ENCODE measurements at places on chromosomes 16 and 17.

DNA sequence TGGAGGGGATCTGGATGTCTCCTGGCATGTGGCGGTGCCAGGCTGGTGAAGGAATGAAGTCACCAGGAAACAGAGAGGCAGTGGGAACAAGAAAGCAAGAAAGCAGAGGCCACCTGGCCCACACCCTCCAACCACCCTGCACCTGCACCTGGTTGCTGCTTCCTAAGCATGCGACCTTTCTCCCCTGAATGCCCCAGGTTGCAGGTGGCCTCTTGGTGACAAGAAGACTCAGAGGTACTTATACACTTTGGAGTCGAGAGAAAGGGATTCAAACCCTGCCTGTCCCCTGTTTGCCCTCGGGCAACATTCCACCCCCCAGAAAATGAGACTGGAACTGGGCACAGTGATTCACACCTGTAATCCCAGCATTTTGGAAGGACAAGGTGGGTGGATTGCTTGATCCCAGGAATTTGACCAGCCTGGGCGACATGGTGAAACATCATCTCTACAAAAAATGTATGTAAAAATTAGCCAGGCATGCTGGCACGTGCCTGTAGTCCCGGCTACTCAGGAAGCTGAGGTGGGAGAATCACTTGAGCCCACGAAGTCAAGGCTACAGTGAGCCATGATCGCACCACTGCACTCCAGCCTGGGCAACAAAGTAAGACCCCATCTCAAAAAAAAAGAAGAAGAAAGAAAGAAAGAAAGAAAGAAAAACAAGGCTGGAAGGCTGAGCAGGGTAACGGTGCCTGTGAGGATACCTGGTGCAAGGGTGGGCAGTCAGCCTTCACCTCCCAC, 34.6 kb upstream of the TNRC6C start:
- DNase-seq = no peak

DNA sequence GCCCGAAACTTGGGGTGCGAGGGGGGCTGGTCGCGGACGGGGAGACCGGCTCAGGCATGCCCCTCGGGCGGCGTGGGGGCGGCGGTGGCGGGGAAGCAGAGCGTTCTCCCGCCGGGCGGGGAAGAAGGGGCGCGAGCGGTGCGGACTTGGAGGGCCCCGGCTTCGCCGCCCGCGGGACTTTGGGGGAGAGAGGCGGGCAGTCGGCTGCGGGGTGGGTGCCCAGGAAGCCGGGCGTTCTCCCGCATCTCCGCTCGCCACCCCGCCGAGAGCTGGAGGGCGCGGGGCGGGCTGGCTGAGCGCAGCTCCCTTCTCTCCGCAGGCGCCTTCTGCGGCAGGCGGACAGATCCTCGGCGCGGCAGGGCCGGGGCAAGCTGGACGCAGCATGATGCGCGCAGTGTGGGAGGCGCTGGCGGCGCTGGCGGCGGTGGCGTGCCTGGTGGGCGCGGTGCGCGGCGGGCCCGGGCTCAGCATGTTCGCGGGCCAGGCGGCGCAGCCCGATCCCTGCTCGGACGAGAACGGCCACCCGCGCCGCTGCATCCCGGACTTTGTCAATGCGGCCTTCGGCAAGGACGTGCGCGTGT, 772 bp downstream of the NTN1 start:
- DNase-seq = peak; percentile 34

DNA sequence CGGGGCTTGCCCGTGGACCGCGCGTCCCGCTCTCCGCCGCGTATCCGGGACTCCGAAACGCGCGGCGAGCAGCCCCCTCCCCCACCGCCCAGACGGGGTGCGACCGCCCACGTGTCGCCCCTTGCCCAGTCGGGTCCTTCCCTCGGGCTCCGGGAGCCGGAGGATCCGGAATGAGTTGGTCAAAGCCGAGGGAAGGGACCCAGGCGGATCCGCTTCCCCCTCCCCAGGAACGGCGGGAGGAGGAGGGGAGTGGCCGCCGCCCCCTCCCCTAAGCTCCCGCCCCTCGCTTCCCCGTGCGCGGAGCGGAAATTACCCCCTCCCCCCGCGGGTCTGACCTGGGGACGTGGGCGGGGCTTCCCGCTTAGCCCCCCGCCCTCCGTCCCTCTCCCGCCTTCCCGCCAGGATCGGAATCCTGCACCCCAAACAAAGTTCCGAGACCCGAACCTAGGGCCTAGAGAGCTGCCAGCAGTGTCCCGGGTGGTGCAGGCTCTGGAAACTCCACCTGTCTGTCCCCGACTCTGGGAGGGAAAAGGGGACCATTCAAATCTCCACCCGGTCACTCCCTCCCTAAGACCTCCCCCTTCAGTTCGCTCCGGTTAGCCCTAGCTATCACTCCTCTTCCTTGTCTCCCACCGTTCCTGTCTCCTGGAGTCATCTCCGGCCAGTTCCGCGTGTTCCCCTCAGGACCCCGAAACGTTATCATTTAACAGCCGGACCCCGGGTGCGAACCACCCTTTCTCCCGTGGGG, 1.0 kb upstream of the IGF2BP1 start:
- DNase-seq = no peak

GRCh38 chr16:23016368-23016767, 132.9 kb downstream of the USP31 start:
- DNase-seq = no peak

DNA sequence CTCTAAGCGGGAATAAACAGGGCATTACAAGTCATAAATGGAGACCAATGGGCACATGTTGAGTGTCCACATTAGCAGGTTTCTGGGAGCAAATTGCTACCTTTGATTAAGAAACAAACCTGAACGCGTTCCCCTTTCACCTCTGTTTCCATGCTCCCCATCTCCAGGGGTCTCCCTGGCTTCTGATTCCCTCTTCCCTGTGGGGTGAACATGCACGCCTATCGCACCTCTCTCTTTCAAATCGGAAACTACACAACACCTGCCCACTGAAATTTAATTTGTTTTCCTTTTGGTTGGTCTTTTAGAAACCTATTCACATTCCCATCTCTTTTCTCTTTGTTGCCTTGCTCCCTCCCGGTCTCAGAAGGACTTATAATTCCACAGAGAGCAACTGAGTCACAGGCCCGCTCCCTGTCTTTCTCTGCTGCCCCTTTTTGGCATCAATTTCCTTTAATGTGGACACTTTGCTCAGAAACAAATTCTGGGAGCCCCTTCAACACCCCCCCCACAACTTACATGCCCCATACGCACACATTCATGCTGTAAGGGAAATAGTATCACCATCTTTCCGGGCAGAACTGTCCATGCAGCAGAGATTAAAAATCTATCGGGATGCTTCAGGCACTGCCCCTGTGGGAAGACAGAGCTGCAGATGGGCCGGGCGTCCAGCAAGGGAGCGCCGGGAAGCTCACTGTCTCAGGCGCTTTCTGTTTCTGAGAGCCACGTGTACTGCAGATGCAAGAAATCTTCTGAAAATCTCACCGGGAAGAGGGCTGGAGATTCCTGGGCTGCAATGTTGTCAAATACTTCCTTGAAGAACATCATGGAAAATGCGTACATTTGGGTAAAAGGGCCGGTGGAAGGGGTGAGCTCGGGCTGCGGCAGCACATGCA, 7.2 kb upstream of the FOXF1 start:
- no peak for DNase-seq

DNA sequence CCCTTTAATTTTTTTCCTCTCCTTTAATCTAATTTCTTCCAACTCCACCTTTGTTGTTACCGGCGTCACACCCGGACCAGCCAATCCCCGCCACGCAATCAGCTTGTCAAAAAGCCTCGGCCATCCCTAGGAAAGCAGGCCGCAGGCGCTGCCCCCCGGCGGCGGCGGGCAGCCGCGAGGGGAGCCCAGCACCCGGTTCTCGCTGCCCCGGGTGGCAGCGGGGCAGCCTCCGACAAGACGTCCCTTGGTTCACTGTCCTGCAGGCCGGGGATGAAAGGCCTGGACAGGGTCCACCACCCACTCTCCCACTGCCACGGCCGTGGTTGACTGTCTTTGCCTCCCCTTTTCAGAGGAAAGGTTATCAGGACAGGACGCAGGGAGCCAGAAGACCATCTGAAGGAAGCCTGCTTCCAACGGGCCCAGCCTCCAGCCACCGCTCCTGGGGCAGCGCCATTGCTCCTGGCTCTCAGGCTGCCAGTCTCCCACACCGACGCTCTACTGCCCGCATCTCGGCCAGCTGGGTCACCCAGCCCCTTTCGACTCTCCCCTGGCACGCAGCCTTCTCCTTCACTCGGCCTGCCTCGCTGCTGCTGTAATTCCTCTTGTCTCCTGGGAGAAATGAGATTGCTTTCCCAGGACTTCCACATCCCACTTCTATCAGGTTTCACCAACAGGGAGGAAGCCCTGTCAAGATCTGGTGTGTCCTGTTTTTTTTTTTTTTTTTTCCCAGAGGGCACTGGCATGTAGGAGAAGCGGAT, 2.8 kb upstream of the UBTF start:
- DNase-seq = peak; percentile 79

DNA sequence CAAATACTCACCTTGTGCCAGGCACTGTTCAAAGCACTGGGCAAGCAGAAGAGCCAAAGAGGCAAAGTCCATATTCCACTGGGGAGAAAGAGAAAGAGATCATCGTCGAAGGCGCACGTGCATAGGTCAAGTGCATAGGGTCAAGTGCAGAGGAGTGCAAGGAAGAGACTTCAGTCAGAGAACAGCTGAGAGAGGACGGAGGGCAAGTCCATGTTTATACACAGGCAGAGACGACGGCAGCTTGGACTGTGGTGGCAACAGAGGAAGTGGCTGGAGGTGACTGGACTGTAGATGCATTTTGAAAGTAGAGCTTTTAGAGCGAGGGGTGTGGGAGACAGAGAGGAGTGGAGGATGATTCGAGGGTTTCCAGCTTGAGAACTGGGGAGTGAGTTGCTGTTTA, 74.7 kb upstream of the SDK2 start:
- DNase-seq = no peak

- DNase-seq = no peak
Observed at GRCh38 chr17:65442250-65442649, 119.2 kb downstream of the AXIN2 start.

DNA sequence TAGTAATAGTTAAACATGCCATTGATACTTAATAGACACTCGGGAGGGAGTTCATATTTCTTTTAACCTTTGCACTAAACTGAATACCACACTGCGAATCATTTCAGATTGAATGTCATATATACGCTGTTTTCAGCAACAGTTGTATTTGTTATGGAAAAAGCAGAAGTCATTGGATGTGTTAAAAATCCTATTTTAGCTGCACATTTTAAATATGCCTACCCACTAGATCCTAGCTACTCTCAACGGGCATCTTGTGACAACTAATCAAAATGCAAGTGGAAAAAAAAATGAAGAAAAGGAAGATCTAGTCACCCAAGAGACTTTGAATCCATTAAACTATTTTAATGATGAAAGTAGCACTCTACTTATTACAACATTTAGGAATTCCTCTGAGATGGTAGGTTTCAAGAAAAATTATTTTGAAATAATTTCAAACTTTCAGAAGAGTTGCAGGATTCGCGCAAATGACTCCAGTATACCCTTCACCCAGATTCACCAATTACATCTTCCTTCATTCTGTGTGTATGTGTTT, 51.4 kb upstream of the MNT start:
- DNase-seq = no peak

- DNase-seq = no peak
Observed at GRCh38 chr16:65196420-65197075, 74.7 kb upstream of the CDH11 start.

DNA sequence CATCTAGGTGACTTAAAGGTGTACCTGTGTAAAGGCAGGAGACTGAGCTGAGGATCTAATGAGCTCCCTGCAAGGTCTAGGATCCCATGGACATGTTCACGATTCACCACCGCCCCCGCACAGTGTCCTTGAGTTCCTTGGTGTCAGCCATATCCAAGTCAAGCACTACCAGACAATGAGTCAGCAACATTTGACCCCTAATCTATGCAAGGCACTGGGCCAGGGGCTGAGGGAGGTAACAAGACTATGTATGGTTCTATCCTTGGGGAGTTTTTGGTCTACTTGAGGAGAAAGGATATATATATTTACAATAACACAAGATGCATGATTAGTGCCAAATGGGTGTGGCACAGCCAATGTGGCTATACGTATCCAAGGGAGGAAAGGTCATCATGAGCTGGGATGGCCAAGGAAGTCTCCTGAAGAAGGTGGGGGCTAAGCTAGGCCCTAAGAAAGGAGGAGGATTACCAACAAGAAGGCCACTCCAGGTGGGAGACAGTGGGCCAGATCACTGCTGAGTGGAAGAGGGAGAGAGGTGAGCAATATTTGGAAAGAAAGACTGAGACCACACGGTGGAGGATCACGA, 35.0 kb downstream of the ITGB3 start:
- DNase-seq = peak; percentile 58

GRCh38 chr17:82989881-82990280, 89.5 kb upstream of the METRNL start:
- no peak for DNase-seq

- peak; percentile 52 for DNase-seq
Observed at GRCh38 chr16:84503751-84504395, 586 bp downstream of the MEAK7 start.

DNA sequence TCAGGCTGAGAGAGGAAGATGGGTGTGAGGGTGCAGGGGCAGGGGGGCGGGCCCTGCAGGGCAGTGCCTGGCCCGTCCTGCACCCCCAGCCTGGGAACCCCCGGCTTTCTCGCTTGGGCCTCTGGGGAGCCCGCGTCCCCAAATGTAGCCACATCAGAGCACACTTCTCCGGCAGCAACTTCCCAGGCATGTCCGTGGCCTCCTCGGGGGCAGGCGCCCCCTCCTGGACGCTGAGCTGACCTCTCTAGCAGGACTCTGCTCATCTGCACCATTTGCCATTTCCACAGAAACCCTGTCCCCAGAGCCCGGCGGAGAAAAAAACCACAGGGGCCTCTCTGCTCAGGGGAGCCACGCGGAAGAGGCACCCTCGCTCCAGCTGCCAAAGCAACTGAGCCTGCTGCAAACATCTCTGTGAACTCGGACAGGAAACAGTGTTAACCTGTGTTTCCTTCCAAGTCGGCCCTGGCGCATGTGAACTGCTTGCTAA, 63.4 kb downstream of the KLHDC4 start:
- DNase-seq = peak; percentile 19

- DNase-seq = peak; percentile 69
Observed at GRCh38 chr16:84062734-84063640, 20.4 kb upstream of the SLC38A8 start.

All from fibroblast of skin of right biceps (primary cell).